ENCODE measurements at places on chromosomes 12 and 14.

DNA sequence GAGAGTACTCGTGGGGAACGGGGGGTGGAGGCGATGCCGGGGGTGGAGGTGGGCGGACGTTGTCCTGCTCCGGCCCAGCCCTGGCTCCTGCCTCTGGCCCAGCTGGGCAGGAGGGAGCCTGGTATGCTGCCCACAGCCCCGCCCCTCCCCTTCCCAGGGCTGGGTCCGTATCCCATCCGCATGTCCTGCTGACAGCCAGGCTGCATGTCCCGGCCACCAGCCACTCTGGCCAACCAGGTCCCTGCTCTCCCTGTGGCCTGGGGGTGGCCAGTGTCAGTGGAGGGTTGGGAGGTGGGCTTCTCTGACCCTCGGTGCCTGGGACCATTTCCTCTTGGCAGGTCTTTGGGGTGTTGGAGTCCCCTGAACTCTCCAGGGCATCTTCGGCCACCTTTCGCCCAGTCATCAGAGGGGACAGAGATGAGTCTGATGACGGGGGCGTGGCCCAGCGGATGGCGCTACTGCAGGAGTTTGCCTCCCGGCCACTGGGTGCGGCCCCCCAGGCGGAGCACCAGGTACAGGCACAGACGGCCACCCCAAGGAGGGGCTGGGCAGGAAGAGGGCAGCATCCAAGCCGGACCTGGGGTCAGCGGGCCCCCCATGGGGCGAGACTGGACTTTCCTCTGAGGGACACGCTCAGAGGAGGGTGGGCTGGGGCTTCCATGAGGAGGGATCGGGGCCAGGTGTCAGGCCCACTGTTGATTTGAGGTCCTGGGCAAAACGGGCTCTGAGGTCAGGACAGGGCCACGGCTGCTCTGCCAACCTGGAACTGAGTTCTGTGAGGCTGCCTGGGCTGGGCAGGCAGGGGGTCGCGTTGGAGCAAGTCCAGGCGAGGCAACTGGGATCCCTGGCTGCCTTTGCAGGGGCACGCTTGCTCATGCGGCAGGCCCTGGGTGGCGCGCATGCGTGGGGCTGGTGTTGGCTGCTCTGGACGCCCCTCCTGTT is 20.2 kb downstream of the CEP170B start:
- DNase-seq: no peak

GRCh38 chr14:32576088-32576795 is 247.1 kb downstream of the AKAP6 start:
- DNase-seq: peak; percentile 21

- DNase-seq: no peak
These were observed 70.8 kb downstream of the CCDC88C start for GRCh38 chr14:91346838-91347173.

DNA sequence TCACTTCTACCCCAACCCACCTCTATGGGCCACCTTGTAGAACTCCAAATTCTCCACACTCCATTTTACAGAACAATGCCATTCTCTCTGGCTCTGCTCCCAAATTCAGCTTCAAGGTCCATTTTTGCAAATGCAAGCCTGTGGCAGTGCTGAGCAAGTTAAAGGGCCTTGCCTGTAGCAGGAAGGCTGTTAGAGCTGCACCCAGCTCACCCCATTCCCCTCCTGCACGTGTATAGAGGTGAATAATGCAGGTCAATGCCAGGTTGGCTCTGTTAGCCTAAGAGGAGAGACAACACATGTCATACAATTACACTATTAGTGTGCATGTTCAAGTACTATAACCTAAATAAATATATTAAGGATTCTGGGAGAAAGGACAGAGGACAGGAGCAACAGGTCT is 120.4 kb downstream of the TBX5 start:
- no peak for DNase-seq

GRCh38 chr14:46368275-46368674 is 283.3 kb downstream of the RPL10L start:
- no peak for DNase-seq

DNA sequence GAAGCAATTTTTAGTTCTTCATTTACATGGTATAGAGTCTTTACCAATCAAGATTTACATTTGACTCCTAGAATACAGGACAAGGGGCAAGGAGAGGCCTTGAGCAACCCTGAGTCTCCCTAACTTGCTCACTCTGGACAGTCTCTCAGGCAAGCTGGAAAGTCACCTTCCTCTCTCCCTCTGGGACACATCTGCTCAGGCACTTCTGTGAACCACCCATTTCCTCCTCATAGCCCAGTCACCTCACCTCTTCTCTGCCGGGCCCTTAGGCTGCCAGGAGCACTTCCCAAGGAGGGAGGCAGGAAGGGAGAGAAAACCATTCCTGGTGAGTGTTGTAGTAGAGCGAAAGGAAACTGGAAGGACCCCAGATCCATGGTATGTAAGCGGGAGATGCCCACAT is 202.8 kb downstream of the TTC7B start:
- DNase-seq: no peak

DNA sequence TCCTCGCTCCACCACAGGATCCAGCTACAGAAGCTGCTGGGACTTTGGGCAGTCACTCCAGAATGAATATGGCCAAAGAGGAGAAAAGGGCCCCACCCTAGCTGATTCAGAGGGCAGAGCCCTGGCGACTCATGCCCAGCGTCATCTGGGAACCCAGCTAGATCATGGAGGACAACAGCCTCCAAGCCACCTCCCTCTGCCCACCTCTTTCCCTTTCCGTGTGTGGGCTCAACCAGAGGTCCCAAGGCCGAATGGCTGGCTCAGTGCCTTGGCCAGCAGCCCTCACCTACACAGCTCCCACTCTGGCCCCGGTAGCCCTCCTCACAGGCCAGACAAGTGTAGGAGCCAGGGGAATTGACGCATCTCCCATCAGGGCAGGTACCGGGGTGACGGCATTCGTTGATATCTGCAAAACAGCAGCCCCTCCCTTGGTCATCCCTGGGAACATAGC is 17.4 kb downstream of the ISCA2 start:
- DNase-seq: peak; percentile 85

DNA sequence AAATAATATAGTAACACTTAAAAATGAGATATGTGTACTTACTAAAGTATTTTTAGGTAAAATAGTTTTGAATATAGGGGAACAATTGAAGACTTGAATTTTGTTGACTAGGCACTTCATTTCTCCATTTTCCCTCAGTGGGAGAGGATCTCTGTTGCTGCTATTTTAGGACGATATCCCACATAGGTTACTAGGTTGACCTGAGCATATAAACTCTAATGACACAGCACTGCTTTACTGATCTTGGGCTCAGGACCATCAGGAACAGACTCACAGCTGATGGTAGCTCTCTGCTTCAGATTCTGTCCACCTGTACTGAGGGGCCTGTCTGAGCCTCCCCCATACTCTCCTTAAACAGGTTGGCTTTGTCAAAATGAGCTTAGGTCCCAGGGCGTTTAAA is 5.9 kb downstream of the NEDD1 start:
- no peak for DNase-seq

DNA sequence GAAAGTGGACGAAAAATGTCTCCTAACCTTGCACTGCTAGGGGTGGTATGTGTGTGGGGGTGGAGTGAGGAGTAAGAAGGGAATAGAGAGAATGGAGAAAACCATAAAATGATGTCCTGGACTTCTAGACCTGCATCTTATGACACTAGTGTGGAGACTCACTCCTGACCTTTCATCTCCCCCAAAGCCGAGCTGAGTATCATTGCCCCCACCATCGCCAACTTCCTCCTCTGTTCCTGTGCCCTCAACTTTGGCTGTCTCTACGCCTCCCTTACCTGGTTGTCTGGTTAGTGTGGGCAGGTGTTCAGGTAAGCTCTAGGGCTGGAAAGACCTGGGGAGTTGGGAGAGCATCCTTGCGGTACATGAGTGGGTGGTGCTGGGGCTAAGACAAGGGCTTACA is 4.5 kb upstream of the KLHL33 start:
- DNase-seq: no peak

- DNase-seq: peak; percentile 91
These were observed 318.2 kb downstream of the BCL11B start for GRCh38 chr14:98953551-98954348.

- peak; percentile 39 for DNase-seq
These were observed 39.8 kb upstream of the GPR68 start for GRCh38 chr14:91284146-91284790.

- peak; percentile 15 for DNase-seq
These were observed 784.1 kb upstream of the TBX3 start for GRCh38 chr12:115468087-115468510.

DNA sequence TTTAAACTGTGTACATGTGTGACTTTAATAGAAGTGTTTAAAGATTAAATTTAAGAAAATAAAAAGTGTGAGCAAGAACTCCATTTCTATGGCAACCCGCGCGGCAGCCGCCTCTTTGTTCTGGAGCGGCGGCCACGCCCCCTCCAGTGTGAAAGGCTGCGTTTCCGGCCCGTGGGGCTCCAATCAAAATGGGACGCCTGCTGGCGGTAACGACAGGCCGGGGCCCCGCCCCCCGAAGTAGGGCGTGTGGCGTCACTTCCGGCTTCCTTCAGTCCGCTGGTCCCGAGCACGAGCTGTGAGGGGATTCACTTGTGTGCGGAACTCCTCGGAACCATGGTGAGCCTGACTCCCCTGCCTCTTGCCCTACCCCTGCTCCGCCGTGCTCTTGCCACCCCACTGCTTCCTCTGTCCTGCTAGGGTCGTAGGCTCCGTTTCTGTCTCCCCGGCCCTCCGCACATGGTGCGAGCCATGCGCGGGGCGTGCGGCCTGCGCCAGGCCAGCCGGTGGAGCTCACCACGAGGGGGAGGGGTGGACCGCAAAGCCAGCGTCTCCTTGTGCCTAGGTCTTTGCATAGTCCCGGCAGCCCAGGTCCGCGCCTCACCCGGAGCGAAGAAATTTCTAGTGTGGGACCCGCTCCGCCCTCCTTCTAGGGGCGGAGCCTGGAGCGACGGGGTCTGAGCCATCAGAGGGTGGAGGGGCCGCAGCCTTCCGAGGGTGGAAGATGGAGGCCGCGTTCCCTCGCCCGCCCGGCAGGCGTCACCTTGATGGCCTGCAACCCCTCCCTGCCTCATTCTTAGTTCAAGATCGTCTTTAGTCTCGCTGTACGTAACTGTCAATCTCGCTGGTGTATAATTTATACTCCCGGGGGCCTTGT is at the start of gene CCT2:
Gene CCT2, plus strand, starts transcription at position 271 of the 874 bp plus-strand sequence. Its CDS starts 63 bp downstream, at position 334.
- DNase-seq: peak; percentile 90

GRCh38 chr12:113056631-113057488 is at the start of gene DTX1:
Gene DTX1 (plus strand): TSS chr12:113056730. CDS start chr12:113058193, 1,463 bp downstream.
- DNase-seq: no peak

DNA sequence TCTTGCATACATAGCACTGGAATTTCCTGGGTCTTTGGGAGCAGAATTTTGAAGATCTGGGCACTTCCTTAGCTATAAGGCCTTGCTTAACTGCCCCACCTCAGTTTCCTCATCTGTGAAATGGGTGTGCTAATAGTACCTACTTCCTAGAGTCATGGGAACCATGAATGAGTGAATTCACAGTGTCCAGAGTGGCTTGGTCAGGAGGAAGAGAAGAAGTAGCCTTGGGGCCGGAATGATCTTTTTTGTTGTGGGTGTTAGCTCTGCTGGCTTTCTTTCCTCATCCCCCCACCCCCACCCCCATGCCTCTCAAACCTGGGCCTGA is 2.4 kb downstream of the SH2B3 start:
- DNase-seq: no peak

DNA sequence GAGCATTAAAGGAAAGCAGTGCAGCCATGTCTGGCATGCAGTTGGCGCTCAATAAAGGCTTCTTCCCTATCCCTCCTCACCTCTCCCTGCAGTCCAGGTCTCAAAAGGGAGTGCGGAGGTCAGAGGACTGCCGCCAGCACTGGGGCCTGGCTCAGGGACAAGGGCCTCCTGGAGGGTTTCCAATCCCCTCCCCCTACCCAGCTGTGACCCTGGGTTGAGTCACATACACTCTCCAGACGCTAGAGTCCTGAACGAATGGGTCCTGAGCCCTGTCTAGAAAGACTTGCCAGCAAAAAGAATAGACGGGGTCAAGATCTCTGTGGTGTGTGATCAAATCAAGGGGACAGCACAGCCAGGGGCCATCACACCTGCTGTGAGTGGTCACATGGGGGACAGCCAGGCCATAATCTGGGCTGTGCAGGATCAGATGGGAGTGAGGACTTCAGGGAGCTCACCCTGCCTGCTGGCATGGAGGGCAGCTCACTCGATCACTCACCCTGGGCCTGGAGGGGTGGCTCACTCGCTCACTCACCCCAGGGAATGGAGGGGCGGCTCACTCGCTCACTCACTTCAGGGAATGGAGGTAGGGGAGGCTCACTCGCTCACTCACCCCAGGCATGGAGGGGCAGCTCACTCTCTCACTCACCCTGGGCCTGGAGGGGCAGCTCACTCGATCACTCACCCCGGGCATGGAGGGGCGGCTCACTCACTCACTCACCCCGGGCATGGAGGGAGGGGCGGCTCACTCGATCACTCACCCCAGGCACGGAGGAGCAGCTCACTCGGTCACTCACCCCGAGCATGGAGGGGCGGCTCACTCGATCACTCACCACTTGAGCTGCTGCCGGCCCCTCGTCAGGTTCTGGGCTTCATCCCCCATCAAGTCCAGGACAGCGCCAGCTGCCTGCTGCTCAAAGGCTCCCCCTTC is 12.8 kb downstream of the CFAP73 start:
- no peak for DNase-seq

GRCh38 chr12:66108386-66108785 is 22.2 kb downstream of the LLPH start:
- no peak for DNase-seq

DNA sequence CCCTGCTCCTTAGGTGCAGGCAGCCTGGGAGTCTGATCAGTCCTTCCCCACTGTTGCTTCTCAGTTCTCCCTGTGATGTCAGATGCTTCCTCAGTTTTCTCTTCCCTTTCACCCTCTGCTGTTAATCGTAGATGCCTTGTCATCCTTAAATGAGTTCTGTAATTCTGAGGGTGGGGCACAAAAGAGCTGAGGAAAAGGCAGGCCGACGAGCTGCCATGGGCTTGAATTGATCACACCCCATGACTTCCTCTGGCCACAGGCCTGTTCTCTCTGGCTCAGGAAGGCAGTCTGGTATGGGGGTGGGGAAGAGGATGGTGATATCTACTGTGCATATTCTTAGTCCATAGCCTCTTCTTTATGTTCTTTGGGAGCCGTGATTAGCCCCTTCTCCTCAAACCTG is 5.2 kb upstream of the AP1G2 start:
- no peak for DNase-seq

- DNase-seq: peak; percentile 68
These were observed 884.1 kb upstream of the MGAT4C start for GRCh38 chr12:87140262-87140661.

- DNase-seq: no peak
These were observed 6.1 kb upstream of the ALDH1L2 start for GRCh38 chr12:105090361-105090760.

DNA sequence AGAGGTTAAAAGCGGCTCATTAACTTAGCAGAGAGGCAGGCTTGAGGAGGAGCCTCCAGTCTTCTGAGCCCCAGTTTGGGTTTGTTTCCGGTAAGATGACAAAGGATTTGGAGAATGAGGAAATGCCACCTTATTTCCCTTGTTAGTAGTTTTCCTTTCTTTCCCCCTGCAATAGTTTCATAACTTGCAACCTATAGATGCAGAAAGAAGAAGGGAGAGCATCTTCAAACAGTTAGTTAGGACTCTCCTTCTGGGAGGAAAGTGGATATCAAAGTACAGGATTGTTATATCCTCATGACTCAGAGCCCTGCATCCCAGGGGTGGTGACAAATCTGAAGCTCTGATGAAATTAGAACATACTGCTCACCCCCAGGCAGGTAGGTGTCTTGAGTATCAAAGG is 180.7 kb upstream of the SLC38A2 start:
- DNase-seq: peak; percentile 93

- no peak for DNase-seq
These were observed 23.4 kb downstream of the DLK1 start for GRCh38 chr14:100749967-100750597.

- no peak for DNase-seq
These were observed 131.1 kb upstream of the VRK1 start for GRCh38 chr14:96666088-96666487.
